ENCODE measurements at places on chromosomes 11 and 22.

- DNase-seq = no peak
These were observed 31.8 kb downstream of the CAPN1 start for GRCh38 chr11:65213322-65214211.

- DNase-seq = no peak
These were observed 349.2 kb downstream of the CASP12 start for GRCh38 chr11:104549019-104549418.

DNA sequence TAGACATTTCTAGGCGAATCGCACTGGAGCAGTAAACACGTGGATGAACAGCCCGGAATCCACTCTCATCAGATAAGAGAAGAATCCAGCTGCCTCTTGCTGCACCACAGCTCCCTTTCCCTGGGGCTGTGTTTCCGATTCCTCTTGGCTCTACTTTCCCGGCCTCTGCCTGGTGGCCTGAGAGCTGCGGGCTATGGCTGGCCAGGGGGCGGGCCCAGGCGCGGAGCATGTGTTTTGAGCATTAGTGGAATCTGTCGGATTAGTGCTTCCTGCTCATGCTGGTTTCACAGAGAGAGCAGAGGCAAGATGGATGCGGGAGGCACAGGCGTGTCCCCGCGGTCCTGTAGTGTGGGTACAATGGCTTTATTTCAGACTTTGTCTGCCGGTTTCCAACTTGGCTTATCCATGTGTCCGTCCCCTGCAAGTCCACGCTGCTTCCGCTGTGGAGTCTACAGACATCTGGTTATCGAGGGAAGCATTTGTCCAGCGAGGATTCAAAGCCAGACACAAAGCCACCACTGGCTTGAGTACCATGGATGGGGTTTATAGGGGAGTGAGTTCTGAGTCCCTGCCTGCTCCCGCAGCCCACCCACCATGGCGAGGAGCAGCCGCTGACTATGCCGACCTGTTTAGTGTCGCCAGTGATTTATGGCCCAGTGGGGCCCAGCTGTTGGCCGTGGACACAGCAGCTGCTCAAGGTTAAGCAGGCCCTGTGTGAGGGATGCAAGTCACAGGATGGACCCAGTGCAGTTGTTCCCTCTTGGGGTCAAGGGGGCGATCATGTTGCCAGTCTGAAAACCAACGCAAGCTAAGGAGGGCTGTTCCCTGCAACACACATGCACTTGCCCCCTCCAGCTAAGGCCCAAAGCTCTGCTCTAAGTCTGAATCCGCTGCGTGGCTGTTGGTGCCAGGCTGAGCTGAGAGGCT lies 43.3 kb upstream of the EP300 start:
- DNase-seq = peak; percentile 60

GRCh38 chr22:30262917-30263741 lies 3.5 kb downstream of the OSM start:
- peak; percentile 69 for DNase-seq

- no peak for DNase-seq
These were observed 937 bp upstream of the FAM168A start for GRCh38 chr11:73598719-73599379.

DNA sequence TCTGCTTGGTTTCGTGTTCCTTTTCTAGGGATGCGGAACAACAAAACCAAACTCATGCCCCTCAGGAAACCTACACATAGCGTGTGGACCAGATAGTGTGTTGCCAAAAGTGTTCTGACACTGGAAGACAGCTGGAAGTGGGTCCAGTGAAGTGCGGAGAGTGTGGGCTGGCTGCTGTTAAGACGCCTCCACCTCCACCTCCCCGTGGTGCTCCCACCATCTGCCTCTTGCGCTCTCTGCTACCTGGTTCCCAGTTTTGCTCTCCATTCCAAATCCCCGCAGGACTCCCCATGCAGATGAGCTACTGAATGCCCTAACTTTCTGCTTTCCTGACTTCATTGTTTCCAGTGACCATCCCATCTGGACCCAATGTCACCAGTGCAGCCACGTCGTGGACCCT lies 51.8 kb downstream of the NCAPD3 start:
- DNase-seq = no peak

DNA sequence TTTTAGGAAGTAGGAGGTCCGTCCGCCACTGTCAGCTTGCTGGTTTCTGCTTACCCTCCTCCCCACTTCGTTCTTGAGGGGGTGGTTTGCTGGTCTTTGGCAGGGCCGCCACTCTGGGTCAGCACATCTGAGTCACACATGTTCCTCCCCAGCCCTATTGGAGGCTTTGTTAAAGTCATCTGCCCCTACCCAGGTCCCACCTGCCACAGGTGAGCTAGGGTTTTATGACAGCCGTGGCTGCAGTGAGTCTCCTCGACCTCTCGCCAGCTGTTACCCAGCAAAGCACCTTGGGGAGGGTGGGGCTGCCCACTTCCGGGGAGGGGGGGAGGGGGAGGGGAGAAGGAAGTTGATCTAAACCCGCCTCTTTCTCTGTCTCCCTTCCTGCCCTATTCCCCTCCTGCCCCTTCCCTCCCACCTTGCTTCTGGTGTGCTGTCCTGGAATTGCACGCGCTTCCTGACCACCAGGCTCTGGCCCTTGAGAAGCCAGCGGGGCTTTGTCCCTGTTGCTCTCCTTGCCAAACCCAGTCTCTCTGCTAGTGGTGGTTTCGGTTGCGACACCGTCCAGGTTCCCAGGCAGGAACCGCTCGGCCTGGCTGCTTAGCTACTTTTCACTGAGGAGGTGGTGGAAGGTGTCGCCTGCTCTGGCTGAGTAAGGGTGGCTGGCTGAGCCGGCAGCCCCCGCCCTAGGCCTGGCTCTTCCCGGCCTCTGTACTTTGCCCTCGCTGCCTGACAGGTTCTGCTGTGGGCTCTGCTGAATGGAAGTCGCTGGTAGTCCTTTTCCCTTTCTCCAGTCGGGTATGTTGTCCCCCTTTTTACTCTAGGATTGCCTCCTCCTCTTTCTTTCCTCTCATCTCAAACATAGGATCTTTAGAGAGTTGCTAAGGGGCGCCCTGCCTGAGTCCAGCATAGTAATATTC lies 28.5 kb downstream of the RCOR2 start:
- no peak for DNase-seq

DNA sequence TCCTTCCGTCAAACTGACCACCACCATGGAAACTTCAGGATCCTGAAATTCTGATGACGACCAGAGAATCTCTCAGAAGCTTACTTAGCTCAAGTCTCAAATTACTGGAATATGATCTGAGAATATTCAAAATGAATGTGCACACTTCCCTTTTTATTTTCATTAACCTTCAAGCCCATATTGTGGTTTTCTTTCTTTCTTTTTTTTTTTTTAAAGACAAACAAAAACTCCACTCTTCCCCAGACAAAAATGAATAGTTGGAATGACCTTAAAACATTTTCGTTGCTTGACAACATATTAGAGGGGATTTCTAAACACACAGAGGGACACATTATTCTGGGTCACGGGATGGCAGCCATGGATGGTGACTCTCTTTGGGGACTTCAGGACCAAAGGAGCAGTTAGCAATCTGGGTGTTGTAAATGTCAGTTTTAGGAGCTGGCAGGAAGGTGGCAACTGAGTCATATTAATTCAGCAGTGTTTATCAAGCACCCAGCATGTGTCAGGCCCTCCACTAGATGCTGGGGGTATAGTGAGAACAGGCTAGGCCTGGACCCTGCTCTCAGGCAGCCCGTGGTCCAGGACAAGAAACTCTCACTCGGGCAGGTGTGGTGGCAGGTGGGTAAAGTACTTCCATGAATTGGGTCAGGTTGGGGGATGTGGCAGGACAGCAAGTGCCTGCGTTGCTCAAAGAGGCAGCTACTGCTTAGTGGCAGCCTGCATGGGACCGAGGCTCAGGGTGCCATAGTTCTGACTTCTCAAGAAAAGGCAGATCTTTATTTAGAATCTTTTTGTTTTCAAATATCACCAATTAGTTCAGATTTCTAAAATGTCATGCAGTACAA lies 126.1 kb downstream of the HIPK3 start:
- DNase-seq = no peak

- DNase-seq = no peak
These were observed 6.8 kb downstream of the NADSYN1 start for GRCh38 chr11:71459767-71460320.
